ENCODE measurements at places on chromosomes 4 and X.

- DNase-seq, result no peak
These were observed 70.6 kb downstream of the ATP11C start for GRCh38 chrX:139862208-139862607.

- DNase-seq, result no peak
These were observed 13.2 kb downstream of the RUFY3 start for GRCh38 chr4:70734971-70735370.

DNA sequence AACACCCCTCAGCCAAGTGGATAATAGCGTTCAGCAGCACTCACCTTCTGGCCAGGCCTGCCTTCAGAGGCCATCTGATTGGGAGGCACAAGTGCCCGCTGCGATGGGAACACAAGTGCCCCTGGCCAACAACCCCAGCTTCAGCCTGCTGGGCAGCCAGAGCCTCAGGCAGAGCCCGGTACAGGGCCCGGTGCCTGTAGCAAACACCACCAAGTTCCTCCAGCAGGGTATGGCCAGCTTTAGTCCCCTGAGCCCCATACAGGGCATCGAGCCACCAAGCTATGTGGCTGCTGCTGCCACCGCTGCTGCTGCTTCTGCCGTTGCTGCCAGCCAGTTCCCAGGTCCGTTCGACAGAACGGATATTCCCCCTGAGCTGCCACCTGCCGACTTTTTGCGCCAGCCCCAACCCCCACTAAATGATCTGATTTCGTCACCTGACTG is 55.9 kb upstream of the MTM1 start:
- DNase-seq, result no peak

GRCh38 chr4:132646186-132646585 is 502.9 kb upstream of the PCDH10 start:
- DNase-seq, result no peak

DNA sequence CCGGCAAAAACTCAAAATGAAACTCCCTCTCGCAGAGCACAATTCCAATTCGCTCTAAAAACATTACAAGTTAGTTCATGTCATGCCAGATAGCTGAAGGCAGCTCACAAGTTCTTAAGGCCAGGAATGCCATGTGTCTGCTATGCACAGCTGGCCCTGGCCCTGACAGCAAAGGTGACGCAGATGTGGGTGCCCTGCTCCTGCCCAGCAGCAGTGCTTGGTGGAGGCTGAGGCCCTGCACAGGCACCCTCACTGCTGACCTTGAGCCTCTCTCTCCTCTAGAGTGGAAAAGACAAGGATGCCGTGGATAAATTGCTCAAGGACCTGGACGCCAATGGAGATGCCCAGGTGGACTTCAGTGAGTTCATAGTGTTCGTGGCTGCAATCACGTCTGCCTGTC is 2.9 kb downstream of the S100P start:
- no peak for DNase-seq

- no peak for DNase-seq
These were observed 90.8 kb downstream of the NHSL2 start for GRCh38 chrX:72001471-72001870.

GRCh38 chr4:168408620-168409019 is 71.7 kb downstream of the DDX60L start:
- DNase-seq, result peak; percentile 17

Data from NCI-H526 (cell line).